Stimulated activated CD4-positive, alpha-beta T cell treated with anti-CD3 and anti-CD28 coated beads, TNF-alpha, amount 100 ng/mL, for 24 hours (primary cell): ENCODE measurements at places on chromosomes 16 and 17.

- no peak for DNase-seq
Measured at GRCh38 chr16:4353675-4354074, 2.6 kb upstream of the PAM16 start.

DNA sequence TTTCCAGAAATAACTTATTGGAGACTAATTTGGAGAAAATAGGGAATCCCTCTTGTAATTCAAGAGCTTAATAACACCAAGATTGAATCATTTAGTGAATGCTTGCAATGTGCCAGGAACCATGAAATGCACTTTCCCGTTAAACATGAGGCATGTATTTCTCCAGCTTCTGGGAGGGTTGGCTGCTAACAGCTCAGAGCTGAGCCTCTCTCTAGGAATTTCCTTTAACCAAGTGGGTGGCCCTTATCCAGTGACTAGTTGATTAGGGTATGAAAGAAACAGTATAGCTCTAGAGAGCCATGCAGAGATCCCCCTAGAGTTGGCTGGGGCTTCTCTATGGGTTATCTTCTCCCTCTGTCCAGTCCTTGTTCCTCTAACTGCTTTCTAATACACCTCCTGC lies 356.4 kb upstream of the GOT2 start:
- no peak for DNase-seq

- no peak for DNase-seq
Measured at GRCh38 chr16:84302111-84302954, 7.7 kb downstream of the WFDC1 start.

DNA sequence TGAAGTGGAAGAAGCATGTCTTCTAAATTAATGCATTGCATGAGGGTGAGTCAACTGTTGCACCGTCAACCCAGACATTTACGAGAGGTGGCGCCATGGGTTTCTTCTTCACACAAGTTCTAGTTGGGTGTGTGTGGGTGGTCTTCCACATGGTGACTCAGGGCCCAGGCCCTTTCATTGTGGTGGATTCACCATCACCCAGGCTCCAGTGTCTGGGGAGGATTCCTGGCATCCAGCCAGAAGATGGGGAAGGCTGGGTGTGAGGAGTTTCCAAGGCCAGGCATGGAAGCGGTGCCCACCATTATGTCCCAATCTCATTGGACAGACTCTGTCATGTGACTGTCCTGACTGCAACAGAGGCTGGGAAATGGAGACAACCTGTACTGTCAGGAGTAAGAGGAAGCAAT lies 21.4 kb upstream of the JPH3 start:
- DNase-seq, result no peak

DNA sequence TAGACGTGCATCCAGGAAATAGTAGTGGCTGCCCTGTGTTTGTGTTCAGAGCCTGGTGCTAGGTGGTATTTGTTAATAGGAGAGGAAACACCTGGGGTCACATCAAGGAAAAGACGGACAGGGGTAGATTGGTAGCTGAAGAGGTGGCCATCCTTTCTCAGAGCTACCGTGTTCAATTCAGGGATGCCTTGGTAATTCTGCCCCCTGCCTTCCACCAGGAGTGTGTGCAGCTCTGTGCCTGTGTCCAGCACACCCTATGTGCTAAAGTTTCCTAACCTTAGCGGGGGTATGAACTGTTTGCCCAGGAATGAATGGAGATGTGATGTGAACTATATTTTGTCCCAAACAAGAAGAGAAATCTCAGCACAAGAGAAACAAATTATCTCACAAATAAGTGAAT lies 174.1 kb upstream of the MPHOSPH6 start:
- no peak for DNase-seq

DNA sequence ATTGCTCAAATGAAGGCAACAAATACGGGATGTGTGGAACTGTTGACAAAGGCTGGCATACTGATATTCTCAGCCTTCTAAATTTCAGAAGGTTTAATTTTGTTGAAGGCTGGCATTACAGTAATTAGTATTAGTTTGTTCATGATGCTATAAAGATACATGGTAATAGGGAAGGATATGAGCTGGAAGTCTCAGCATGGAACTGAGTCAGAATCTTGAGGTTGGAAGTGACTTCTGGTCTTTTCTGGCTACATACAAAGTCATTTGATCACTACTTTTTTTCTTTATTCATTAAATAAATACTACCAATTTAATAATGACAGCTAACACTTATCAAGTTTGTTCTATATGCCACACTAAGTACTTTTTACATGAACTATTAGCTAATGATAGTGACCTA lies 22.6 kb downstream of the RABEP1 start:
- no peak for DNase-seq

GRCh38 chr16:20916289-20916688 lies 15.7 kb downstream of the LYRM1 start:
- DNase-seq, result no peak

DNA sequence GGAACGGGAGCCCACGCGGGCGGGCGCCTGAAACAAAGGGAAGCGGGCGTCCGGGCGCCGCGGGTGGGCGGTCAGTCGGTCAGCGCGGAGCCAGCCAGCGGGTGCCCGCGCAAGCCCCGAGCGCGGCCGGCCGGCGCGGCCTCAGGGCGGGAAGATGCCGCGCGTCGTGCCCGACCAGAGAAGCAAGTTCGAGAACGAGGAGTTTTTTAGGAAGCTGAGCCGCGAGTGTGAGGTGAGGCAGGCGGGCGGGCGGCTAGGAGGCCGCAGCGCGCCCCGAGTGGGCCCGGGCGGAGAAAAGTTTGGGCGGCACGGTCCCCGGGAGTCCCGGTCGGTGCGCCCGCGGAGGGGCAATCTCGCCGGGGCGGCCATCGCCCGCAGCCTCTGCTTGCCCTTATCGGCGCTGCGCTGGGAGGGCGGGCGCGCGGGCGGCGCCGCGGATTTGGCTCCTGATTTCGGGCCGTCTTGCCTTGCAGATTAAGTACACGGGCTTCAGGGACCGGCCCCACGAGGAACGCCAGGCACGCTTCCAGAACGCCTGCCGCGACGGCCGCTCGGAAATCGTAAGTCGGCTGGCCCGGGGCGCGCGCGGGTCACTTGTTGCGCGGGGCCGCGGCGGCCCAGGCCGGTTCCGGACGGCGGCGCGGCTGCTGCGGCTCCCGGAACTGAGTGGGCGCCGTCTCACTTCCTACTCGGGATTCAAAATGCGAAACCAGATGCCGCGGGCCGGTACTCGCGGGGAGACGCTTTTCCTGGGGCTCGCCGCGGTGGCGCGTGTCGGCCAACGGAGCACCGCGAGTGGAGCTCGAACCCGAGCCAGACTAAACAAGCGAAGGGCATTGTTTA lies 526 bp downstream of the CBFB start:
- DNase-seq, result peak; percentile 27

GRCh38 chr16:85431431-85432124 lies 181.5 kb upstream of the GSE1 start:
- no peak for DNase-seq

- no peak for DNase-seq
Measured at GRCh38 chr17:73533781-73534180, 110.5 kb downstream of the SDK2 start.

GRCh38 chr17:45643591-45643990 lies 140.5 kb upstream of the CRHR1 start:
- no peak for DNase-seq

DNA sequence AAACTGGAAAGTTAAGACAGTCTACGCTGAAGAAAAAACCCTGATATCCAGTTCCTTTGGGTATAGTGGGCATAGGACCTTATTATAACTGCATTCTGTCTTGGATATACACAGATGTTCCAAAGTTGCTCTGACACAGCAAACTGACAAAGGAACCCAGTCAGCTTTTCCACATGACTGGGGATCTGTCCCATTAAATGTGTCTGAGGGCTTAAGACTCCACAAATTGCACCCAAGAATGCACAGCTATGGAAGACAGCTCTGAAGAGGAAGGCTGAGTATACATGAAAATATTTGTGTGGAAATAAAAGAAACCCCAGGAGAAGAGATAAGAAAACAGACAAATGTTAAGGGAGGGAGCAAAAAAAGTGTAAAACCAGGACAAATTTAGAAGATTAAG lies 114.1 kb downstream of the SPAG9 start:
- DNase-seq, result no peak

DNA sequence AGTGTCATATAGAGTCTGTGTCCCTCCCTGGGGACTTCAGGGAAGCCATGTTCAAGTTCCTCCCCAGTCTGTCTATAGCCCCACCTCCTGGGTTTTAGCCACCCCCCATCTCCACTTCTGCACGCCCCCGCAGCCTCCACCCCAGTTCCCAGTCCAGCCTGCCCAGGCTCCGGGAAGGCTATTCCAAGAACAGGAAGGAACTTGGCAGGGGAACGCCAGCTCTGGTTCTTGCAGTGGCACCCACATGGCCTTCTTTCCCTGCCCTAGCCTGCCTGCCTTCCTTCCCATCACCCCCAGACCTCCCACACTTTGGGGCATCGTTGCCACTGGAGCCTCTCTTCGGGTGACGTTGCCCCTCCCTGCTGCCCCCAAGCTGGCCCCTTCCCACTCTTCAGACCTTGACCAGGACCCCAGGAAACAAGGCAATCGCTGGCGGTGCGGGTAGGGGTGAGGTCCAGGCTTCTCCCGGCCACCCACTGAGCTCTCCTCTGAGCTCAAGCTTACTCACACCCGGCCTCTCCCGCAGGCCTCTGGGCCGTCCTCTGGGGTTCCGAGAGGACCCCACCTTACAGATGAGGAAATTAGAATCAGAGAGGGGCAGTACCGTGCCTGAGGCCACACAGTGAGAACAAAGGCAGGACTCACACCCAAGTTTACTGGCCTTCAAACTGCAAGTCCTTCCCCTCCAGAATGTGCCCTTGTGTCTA lies 9.2 kb upstream of the CES4A start:
- no peak for DNase-seq

- no peak for DNase-seq
Measured at GRCh38 chr16:6407596-6407995, 925.0 kb upstream of the RBFOX1 start.

DNA sequence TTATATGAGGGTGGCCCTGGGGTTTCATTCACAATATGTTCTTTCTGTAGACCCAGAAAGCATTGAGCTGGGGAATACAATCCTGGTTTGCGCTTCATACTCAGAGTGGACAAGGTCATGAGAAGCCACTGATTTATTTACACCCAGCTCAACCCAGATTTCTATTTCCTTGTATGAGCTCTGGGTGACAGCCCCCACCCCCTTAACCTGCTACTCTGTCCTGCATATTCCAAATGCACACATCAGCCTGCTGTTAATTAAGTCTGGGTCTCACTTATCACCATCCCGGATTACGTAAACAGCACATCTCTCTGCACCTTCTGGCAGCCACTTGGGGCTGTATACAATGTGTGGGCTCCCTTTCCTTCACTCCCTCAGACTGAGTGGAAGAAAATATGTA lies 102.4 kb downstream of the DNAH9 start:
- no peak for DNase-seq

GRCh38 chr17:2027528-2028233 lies 2.3 kb upstream of the DPH1 start:
- DNase-seq, result no peak

DNA sequence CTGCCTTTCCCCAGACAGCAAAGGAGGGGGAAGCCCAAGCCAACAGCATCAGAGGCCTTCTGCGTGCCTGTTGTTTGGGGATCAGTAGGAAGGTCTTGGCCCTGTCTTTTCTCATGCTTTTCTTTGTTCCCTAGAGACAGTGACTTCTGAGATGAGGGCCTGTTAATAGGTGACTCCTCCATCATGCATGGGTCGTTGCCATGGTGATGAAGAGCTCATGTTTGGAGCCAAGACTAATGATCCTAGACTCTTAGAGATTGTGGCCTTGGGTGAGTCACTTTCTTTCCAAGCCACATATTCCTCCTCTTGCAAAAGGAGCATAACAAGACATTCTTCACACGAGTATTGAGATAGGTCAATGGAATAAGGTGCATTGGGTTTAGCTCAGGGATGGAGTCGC lies 201.1 kb upstream of the ASIC2 start:
- DNase-seq, result no peak

DNA sequence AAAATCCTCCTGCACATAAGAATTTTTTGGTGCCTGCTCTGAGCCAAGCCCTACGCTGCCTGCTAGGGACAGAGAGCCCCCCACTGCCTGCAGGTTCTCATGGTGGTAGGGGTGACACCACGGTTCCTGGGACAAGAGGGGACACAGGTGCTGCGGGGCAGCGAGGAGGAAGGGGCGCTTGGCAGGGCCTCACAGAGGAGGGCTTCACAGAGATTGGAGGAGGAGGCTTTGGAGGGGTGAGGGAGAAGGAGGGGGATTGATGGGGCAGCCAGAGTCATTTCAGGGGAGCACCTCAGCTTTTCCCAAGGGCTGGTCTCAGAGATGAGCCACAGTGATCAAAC lies 29.8 kb upstream of the GSG1L start:
- no peak for DNase-seq

GRCh38 chr16:20323591-20324117 lies 3.7 kb downstream of the GP2 start:
- DNase-seq, result no peak

- no peak for DNase-seq
Measured at GRCh38 chr16:4602331-4602730, 12.4 kb downstream of the UBALD1 start.

DNA sequence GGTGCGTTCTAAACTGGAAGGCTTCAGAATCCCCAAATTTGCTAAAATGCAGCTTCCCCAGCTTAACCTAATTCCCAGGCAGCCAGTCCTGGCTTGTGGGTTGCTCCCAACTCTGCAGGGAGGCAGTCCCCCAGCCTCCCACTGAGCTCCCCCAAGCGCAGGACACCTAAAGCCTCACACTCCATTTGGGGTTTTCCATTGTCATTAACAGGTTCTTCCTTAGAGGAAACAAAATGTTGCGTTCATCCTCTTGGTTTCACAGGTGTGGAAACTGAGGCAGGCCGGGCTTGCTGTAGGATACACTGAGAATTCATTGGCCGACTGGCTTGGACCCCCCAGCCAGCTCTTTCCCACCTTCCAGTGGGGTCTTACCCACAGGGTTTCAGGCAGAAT lies 2.3 kb upstream of the TAC4 start:
- no peak for DNase-seq

GRCh38 chr17:72764632-72765041 lies 327.9 kb downstream of the SLC39A11 start:
- no peak for DNase-seq

GRCh38 chr17:28702752-28703150 lies 8.9 kb downstream of the PROCA1 start:
- DNase-seq, result no peak

GRCh38 chr17:48503747-48504146 lies 27.1 kb downstream of the HOXB1 start:
- DNase-seq, result no peak

GRCh38 chr17:57279432-57279831 lies 23.1 kb downstream of the MSI2 start:
- no peak for DNase-seq
